ENCODE measurements at places on chromosomes 16 and 17.
A peak's percentile ranks its signal among the peaks of the same experiment; 100 is the strongest.

GRCh38 chr16:12587170-12587569, 216.5 kb downstream of the CPPED1 start:
- no peak for DNase-seq

GRCh38 chr16:3542601-3543373, 34.4 kb downstream of the NLRC3 start:
- no peak for DNase-seq

DNA sequence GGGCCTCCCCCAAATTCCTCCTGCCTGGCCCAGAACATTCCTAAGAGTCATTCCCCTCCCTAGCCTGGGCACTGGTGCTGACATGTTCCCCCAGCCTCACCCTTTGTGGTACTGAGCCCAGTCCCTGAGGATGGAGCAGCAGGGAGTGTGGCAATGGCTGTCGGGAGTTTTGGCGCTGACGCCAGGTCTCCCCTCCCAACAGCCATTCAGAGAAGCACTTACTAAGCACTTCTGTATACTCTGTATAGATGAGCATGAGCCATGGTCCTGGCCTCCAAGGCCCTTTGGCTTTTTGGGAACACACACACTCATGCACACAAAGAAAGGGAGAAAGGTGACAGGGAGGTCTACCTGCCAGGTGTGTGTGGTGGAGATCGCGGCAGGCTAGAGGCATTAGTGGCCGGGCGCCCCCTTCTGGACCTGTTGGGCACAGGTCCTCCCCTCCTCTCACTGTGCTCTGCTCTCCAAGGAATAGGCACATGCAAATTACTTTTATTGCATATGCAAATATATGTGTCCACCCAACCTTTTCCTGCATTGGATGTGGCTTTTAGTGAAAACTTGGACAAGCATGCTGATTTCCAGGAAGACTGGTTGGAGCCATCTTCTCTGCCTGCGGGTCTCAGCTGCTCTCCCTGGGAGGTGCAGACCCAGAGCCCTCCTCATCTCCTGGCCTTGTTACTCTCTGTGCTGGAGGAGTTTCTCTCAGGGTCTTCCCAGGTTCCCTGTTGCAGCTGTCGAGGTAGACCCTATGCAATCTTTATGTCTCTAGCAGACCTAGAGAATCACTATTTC, 17.4 kb upstream of the C17orf107 start:
- DNase-seq: peak; percentile 71

- DNase-seq: no peak
Measured at GRCh38 chr17:4569591-4569990, 9.2 kb upstream of the GGT6 start.

DNA sequence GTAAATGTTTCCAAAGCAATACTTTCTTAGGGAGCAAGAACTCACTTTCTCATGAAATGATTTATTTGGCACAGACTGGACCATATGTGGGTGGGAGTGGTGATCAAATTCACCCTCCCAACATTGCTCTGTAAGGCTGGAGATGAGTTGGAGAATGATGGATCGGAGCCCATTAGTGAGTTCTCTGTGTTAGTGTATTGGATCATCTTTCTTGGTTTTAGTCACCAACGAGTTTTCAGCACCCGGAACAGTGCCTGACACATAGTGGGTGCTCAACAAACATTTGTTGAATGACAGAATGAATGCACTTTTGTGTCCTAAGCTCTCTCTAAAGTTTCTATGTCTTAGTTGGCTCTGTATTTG, 104.5 kb upstream of the FAM20A start:
- DNase-seq: no peak

GRCh38 chr16:50662306-50662940, 18.7 kb downstream of the SNX20 start:
- DNase-seq: no peak

- no peak for DNase-seq
Measured at GRCh38 chr16:51985126-51985525, 561.8 kb downstream of the TOX3 start.

GRCh38 chr16:1677339-1677738, 740 bp upstream of the JPT2 start:
- DNase-seq: no peak
